ENCODE measurements at places on chromosomes 6 and 20. TPM values are rescaled to one million over a fixed set of nuclear protein-coding genes. Genes with fewer than 3 reads are reported as not detected.

DNA sequence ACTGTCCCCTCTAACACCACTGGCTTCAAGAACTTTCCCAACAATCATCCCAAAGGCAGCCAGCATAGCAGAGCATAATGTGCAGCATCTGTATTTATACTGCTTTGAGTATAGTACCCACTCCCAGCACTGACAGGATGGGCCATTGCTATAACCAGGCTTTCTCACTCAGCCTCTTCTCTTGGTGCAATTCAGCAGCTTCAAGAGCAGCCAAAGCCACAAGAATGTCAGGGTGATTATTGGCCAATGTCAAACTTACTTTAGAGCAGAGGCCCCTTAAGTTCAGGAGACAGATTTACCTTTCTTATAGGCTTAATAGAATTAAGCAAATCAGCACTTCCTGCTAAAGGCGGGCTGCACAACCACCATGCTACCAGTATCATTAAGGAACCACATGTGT lies 232.4 kb upstream of the RSPO3 start:
- peak; percentile 19 for DNase-seq

The FOXP4 gene
- 4.5 TPM for total RNA-seq

DNA sequence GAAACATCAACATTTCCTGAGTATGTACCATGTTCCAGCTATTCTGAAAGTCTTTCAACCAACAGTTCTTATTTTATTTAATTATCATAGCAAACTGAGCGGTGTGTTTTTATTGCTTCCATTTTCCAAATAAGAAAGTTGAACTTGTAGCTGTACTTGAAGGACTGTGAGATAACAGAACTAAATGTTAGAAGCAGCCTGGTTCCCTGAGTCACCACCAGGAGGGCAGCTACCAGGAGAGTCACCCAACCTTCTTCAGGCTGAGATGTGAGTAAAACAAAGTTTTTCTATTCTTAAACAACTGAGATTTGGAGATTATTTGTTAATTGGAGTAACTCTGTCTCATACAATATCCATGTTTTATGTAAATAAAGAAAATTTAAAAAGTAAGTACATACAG lies 403.4 kb downstream of the PKHD1 start:
- no peak for DNase-seq

DNA sequence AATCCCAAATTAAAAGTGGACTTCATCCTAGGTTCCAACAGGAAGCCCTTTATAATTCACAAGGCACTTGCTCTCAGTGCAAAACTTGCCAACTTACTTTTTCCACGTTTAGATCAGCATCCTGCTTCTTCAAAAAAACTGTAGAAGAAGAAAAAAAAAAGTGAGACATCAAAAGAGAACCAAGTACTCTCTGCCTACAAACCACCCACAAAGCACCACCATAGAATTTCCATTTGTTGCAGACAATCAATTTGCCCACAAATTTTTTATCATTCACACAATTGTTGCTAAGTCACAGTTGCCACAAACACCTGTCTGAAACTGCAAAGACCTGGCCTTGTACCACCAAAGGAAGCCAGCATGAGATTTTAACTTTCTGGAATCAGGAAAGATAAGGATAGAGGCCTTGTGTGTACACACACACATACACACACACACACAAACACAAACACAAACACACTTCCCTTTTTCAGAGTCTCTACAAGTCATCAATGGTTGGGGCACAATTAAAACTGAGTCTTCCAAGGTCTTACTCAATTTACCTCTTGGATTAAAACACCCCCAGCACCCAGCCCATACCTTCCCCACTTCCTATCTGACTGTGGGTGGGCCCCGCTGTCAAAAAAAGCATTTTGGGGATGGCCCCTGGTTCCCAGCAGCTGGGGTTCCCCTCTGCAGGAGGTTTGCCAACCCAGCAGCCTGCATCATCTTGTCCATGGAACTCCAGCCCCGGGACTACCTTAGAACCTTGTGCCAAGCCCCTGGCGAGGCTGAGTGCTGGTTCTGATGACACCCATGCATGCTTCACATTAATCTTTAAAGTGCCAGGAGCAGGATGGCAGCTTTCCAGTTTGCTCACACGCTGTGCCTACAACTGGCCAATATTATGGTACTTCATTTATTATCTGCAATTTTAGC lies 26.5 kb downstream of the FYN start:
- DNase-seq, result no peak

- DNase-seq, result no peak
These were observed 117.6 kb downstream of the PERP start for GRCh38 chr6:137989664-137990063.

The SIRPA gene
- total RNA-seq, result 3.9 TPM

DNA sequence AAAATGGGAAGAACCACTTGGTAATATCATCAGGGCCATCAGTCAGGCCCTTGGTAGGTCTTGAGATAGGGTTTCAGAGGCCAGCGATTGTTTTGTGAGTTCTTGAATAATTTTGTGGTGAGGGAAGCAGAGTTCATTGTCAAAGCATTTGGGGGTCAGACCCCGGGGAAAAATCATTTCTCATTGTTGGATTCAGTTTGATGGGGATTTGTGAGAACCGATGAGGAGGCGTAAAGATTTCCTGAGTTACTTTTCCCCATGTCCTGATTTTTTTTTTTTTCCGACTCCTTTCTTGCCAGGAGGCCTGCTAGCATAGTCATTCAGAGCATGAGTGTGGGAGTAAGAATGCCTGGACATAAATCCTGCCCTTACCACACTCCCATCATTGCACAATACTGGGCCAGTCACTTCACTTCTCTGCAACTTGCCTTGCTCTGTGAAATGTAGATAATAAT lies 60.3 kb downstream of the TSHZ2 start:
- DNase-seq, result peak; percentile 89

DNA sequence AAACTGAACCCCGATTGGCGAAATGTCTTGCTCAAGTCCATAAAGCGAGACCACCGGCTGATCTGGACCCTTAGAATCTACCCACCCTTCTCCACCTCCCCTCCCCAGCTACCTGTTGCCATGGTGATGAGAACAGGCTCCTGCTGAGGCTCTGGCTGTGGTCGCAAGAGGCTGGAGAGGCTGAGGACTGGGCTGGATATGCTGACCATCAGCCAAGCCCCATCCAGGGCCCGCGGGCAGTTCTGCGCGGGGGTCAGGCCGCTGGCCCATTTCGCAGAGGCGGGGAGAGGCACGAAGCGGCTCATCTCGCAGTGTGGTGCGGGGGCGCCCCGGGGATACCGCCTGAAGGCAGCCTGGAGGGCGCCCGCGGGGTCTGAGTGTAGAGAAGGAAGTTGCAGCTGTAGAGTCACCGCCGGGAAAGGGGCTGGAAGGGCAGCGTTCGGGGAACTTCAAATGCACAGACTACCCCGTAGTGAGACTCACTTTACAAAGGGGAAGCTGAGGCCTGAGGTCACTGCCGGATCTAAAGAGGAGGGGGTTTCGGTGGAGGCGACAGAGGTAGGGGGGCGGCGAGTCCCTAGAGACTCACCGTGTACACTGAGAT lies 671 bp downstream of the TAPBP start:
- peak; percentile 36 for DNase-seq

- no peak for DNase-seq
These were observed 31.5 kb downstream of the RRBP1 start for GRCh38 chr20:17650301-17651128.

GRCh38 chr6:73372516-73372915 lies 2.8 kb upstream of the OOEP start:
- DNase-seq, result no peak

DNA sequence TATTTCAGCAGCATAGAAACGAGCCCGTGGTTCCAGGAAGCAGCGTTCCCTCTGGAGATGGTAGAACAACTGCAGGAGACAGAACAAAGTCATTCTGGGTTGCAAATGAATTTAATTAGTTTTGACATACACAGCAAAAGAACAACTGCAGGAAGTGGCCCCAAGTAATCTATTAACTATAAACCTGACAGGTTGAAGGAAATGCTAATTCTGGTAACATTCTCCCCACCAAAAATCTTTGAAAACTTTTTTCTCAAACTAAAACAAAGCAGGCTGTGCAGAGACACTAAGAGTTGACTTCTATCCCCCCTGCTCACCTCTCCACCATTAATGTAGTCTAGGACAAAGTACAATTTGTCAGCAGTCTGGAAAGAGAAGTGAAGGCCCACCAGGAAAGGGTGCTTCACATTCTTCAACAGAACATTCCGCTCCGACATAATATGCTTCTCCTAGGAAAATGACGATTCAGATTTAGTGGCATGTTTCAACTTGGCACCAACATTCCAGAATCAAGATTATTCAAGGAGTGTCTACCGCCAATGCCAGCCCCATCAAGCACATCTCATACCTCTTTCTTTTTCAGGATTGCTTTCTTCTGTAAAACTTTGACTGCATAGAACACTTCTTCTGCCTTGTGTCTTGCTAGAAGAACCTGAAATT lies 120.4 kb upstream of the SLC2A12 start:
- peak; percentile 14 for DNase-seq

DNA sequence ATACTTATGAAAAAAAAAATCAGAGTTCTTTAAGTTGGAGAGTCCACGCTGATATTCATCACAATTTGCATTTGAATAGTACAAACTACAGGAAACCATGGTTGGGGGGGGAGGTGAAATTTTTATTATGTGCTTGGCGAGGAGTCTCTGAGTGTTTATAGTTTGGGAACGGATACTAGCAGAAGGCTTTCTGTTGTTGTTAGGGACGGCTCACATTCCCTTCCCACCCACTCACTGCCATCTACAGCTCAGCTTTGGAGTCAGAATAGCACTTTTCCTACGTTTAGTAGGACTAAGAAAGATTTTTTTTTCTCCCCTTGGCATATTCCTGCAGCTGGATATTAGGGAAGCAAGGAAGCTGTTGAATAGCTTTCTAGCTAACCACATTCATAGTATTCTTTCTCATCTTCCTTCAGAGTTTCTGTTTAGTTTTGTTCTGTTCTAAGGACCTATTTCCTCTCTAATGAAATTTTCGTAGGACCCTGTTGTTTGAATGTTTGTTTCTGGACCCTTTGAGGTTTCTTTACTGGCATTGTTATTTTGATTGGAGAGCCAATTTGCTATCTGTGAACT lies 235.1 kb upstream of the ZNF217 start:
- peak; percentile 93 for DNase-seq

The SLC17A9 gene
- total RNA-seq, result 24.8 TPM

- peak; percentile 88 for DNase-seq
These were observed 22.1 kb downstream of the DEK start for GRCh38 chr6:18242062-18242851.

The MAP7 gene
- total RNA-seq, result 1.3 TPM

DNA sequence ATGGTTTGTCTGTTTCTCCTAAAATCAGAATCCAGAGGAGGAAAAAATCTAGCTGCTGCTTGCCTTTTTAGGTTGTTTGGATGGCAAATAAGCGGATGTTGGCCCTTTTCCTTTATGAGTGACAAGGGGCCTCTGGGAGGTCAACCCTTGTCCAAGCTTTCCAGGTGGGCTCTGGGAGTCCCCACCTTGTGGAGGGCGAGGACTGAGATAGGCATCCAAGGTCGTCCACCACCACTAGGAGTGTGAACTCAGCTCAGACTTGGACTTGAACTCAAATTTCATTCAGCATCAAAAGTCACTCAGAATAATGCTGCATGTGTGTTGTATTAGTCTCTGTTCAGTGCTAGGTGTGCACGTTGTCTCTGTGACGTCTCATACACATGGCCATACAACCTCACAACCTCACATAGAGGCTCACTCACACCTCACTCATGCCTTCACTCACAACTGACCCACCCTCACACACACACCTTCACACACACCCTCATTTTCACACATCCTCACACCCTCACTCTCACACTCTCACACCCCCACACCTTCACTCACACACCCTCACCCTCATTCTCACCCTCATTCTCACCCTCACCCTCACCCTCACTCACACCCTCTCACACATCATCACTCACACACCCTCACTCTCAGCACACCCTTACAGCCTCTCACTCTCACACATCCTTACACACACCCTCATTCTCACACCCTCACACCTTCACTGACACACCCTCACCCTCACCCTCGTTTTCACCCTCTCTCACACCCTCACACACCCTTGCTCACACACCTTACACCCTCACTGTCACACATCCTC lies 18.0 kb downstream of the DYNLT1 start:
- DNase-seq, result no peak

DNA sequence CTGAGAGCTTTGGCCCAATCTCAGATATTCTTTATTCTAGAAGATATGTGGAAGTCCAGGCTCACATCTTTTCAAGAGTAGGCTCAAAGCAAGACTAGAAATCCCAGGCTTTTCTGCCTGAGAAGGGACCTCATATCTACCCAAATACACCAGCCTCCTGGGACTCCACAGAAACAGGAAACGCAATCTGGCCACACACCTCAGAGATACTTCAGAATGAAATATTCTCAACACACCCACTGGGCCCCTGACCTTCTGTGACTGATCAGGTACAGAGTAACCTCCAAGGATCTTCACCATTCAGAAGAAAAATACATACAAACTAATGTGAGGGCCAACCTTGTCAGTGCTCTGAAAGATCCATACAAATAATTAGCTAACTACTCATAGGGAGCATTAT lies 183.2 kb downstream of the HIVEP2 start:
- DNase-seq, result no peak

The UFL1 gene
- total RNA-seq, result 28.3 TPM

The KCNK15 gene
- 1.7 TPM for total RNA-seq

DNA sequence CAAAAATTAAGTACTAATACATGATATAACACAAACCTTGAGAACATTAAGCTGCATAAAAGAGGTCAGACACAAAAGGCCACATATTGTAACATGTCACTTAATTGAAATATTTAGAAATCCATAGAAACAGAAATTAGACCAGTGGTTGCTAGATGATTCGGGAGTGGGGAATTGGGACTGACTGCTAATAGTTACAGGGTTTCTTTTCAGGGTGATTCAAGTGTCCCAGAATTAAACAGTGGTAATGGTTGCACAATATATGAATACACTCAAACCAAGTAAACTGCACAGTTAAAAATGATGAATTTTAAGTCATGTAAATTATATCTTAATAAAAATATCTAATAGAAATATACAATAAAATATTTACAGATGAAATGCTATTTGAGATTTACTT lies 174.5 kb downstream of the WDR27 start:
- peak; percentile 22 for DNase-seq

GRCh38 chr6:25251426-25251825 lies 27.7 kb upstream of the CARMIL1 start:
- no peak for DNase-seq

The NNAT gene
- 1.3 TPM for total RNA-seq

DNA sequence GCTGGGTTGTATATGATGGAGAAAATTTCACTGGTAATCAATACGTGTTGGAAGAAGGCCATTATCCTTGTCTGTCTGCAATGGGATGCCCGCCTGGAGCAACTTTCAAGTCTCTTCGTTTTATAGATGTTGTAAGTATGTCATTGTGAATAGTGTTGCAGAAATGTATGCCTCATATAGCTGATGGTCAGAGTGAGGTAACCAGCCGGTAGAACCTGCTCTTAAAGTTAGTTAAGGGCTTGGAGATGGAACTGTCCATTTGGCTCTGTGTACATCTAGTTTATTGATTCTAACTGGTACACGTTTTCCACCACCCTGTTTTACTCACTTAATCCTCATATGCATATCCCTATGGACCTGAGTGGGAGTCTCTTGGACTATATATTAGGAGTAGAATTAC lies 73.5 kb downstream of the RTN4IP1 start:
- DNase-seq, result no peak

The PCK1 gene
- not detected for total RNA-seq

The HCRTR2 gene
- total RNA-seq, result not detected

The KHDC1L gene
- 0.43 TPM for total RNA-seq

All from fibroblast of villous mesenchyme (primary cell).